ENCODE measurements at places on chromosomes 13 and 19.

- DNase-seq, result peak; percentile 55
Observed at GRCh38 chr19:35090506-35091214, 25.0 kb upstream of the FXYD3 start.

DNA sequence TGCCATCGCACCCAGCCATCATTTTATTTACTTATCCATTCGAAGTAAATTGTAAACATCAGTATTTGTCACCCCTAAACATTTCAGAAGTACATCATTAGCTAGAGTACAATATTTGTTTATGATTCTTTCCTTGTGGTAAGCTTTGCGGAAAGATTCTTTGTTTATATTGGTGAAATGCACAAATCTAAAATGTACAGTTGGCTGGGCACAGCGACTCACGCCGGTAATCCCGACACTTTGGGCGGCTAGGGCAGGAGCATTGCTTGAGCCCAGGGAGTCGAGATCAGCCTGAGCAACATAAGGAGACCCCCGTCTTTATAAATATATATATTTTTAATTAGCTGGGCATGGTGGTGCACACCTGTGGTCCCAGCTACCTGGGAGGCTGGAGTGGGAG is 10.1 kb downstream of the LGALS7B start:
- DNase-seq, result no peak

DNA sequence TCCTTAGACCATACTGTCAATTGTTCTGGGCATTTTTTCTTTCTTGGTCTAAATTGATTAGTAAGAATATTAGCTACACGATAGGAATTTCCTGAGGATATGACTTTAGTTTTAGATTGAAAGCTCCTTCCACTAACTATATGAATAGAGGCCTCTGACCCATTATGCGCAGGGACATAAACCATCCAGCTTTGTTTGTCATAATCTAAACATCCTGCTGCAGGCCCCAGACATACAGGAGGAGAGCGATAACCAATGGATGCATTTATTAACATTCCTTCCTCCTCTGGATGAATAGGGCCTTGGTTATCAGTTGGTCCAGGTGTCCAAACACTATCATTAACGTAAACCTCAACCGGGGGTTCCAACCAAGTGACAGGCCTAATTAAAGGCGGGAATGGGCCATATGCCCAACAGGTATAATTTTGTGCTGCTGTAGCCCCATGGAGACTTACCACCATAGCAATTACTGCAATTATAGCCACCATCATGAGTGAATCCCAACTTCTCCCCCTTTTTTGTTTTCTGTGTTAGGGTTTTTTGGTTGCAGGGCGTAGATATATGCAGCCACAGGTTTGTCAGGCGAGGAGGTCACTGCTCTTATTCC is 32.6 kb downstream of the CLEC4M start:
- no peak for DNase-seq

- DNase-seq, result no peak
Observed at GRCh38 chr19:46371371-46371901, 24.5 kb downstream of the PPP5C start.

DNA sequence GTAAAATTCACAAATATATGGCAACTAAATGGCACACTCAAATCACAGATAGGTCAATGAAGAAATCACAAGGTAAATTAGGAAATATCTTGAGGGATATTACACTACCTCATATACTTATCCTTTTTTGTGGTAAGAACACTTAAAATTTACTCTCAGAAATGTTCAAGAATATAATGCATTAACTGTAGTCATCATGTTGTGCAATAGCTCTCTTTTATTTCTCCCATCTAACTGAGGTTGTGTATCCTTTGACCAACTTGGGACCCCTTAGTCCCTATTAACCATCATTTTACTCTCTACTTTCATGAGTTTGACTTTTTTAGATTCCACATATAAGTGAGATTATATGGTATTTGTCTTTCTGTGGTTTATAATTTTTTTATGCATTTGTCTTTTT is 52.6 kb downstream of the WTIP start:
- DNase-seq, result no peak

GRCh38 chr13:104625201-104625600 is 1559.0 kb upstream of the SLC10A2 start:
- no peak for DNase-seq

DNA sequence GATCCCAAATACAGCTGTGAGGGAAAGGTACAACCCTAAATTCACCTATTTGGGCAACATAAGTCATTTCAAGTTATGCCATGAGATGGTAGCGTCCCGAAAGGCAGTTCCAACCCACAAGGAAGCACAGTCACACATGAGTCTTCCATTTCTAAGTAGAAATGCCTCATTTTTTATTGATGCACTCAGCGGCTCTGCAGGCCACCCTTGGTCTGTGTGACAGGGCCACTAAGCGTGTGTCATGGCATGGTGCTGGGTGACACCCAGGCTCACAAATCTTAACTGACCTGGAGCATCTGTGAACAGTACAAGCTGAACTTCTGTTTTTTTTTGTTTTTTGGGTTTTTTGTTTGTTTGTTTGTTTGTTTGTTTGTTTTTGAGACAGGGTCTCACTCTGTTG is 15.1 kb downstream of the RAB20 start:
- DNase-seq, result no peak

DNA sequence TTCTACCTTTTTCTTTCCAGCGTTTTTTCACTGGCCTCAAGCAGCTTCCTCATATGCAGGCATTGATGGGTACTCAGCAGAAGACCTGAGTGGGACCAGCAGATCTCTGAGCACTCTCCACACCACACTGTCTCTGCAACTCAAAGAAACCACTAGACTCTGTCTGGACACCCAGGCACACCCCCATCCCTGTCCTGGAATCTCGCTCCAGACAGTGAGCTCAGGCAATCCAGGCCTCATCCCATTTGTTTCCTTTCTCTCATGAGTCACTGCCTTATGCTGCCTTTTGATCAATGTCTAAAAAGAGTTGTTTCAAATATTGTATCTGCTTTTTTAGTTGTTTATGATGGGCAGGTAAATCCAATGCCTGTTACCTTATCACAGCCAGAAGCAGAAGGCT is 19.7 kb upstream of the POP4 start:
- no peak for DNase-seq

GRCh38 chr13:78326633-78327032 is 276.7 kb downstream of the POU4F1 start:
- DNase-seq, result no peak

GRCh38 chr13:24822640-24823039 is 58.7 kb downstream of the RNF17 start:
- DNase-seq, result no peak

- DNase-seq, result peak; percentile 13
Observed at GRCh38 chr13:113048766-113049165, 56.8 kb upstream of the F7 start.

DNA sequence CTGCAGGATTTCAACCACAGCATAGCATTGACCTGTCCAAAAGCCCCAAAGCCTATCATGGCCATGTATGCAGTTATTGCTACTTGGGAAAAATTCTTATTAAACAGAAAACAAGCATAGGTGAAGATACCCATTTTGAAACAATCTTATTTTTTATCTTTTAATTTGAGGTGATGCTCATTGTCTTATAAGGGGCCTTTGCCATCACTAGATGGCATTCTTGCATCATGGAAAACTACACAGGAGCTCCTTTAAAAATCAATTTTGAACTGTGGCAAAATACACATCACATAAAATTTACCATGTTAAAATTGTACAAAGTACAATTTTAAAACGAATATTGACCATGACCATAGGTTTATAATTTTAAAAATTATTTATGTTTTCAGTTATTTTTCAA is 38.9 kb upstream of the ZNF835 start:
- DNase-seq, result no peak

DNA sequence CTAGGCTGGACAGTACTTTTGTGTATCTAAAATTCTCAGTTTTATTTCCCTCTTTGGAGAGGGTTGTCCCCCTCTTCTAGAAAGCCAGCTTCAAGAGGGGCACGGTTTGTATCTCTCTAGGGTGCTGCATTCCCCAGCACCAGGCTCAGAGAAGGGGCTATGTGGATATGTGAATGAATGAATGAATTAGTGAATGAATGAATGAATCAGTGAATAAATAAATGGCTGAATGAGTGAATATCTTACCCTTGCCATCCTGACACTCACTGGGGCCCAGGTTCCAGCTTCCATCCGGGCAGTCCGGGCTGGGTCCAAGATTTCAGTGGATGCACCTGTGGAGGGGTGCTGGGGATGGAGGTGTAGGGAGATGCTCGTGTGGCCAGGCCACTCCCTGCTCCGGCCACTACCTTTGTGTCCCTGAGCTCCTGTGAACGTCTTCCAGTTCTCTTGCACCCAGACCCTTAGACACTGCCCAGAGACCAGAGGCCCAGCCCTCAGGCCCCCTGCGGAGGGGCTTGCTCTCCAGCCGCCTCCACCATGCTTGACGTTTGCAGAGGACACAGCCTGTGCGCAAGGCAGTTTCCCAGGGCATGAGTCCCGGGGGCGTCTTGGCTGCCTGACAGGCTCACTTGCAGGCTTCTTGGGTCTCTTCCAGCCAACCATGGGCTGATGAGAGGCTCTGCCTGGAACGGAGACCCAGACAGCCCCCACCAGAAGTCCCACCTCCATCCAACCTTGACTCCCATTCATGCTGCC is 2.8 kb upstream of the KCNN1 start:
- DNase-seq, result no peak

DNA sequence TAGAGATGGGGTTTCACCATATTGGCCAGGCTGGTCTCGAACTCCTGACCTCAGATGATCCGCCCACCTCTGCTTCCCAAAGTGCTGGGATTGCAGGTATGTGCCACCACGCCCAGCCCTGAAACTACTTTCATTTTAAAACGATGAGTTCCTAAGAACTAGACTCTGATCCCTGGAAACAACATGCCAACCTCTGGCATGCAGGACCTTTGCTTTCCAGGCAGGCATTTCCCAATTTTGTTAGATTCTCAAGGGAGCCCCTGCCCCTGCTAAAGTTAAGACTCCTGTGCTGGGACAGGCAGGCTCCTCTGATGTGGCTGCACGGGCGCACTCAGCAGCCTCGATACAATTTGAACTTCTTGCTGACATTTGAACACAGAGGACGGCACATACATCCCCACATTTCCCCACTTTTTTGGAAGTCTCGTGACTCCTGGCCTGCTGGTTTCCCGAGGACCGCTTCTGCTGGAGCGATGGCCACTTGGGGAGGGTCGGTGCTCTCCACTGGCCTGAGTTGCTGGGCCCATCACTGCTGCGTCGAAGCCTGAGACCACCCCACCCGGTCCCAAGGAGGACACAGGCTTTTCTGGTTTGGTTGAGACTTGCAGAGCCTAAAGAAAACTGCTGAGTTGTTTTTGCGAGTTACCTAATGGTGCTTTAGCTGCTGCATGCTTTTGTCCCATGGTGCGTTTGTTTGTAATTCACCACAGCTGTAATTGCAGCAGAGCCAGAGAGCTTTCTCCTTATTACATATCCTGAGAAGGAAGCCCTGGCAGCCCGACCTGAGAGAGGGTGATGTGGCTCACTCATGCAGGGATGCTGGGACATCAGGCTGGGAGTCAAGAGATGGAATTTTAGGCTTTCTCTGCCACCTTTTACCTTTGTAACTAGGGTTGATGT is 8.2 kb downstream of the ATP11A start:
- DNase-seq, result no peak

GRCh38 chr13:33262997-33263396 is 22.6 kb downstream of the STARD13 start:
- no peak for DNase-seq

DNA sequence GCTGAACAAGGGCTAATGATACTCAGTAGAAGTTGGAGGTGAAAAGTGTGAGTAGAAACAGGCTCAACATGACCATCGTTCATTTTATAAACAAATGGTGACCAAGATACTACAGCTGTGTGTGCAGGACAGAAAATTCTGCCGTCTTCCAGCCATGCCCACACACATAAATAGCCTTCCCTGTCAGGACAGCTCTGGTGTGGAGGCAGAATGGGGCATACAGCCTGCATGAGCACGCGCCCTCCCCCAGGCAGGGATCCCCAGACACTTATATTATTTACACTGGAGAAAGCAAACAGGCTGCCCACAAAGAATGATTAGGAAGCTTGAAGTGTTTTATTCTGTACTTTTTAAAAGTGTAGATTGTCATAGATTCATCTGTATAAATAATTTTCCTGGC is 20.4 kb downstream of the GJA3 start:
- DNase-seq, result no peak

DNA sequence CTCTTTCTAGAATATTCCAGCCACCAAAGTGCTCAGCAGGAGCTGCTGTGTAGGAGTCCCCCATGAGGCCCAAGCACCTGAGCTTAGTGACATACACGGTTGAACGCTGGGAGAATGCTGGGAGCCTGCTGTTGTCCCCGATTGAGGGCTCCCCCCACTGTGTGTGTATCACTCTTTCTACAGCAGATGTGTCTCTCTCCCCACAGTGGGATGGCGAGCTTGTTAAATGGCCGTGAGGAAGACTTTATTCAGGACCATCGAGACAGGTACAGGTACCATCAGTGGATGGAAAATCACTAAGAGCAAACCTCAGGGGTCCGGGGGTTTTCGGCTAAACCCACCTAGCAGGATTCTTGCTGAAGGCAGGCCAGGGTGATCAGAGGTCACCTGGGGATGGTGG is 22.7 kb downstream of the EPN1 start:
- no peak for DNase-seq

DNA sequence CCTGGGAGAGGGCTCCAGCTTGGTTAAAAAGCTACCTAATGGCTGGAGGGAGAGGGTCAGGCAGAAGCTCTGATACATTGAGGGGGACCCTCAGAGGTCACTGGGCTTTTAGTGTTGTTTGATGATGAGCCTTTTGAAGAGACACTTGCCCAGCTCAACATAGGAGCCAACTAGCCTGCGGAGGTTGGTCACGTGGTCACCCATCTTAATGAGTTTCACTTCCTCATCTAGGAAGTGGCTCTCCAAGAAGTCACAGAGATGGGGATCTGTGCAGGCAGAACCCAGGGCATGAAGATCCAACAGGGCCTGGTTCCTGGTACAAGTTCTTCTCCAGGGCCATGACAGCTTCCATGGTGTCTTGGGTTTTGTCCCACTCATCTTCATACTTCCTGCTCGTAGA is 33.4 kb downstream of the IPO5 start:
- no peak for DNase-seq

Data from femur (tissue), 1 donor.